ENCODE measurements at places on chromosomes 3 and 15.

- peak; percentile 43 for DNase-seq
These were observed 1.2 kb downstream of the KLF13 start for GRCh38 chr15:31327669-31328427.

DNA sequence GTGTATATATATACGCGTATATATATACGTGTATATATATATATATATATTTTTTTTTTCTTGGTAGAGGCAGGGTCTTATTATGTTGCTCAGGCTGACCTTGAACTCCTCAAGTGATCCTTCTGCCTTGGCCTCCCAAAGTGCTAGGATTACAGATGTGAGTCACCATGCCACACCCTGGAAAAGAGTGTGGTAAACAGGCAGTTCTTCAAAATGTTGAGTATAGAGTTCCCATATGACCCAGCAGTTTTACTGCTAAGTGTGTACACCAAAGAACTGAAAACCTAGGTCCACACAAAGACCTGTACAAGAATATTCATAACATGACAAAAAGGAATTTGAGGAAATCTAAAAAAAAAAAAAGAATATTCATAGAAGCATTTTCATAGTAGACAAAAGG lies 71.8 kb upstream of the GCNT3 start:
- no peak for DNase-seq

GRCh38 chr3:72341920-72342319 lies 506.3 kb downstream of the SHQ1 start:
- no peak for DNase-seq

DNA sequence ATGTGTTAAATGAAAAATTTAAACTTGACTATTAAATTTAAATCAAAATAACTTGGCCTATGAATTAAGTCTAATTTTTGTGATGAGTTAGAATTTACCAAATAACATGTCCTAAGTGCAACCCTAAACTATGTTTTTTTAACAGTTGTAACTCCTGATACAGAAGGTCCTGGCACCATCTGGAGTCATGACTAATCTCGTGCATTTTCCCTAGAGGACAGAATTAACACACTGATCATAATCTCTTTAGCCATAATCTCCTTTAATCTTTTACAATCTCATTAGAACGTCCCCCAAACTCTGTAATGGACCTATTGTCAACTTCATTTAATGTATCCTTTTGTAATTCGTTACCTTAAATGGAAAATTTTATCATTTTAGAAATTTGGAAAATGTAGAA lies 100.6 kb downstream of the SUCNR1 start:
- DNase-seq: peak; percentile 29

DNA sequence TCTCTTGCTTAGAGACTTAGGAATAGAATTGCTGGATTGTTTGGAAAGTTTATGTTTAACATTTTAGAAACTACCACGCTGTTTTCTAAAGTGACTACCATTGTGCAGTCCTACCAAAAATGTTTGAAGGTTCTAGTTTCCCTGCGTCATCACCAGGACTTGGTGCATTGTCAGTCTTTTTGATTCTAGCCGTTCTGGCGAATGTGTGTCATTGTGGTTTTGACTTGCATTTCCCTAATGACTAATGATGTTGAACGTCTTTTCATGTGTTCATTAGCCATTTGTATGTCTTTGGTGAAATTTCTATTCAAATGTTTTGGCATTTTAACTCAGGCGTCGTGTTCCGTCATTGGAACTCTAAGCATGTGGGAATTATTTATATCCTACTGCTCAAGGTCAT lies 58.0 kb downstream of the CHD2 start:
- DNase-seq: no peak

GRCh38 chr15:50979041-50979440 lies 70.6 kb downstream of the AP4E1 start:
- DNase-seq: peak; percentile 10

- DNase-seq: no peak
These were observed 36.9 kb downstream of the FAM3D start for GRCh38 chr3:58629629-58630028.

DNA sequence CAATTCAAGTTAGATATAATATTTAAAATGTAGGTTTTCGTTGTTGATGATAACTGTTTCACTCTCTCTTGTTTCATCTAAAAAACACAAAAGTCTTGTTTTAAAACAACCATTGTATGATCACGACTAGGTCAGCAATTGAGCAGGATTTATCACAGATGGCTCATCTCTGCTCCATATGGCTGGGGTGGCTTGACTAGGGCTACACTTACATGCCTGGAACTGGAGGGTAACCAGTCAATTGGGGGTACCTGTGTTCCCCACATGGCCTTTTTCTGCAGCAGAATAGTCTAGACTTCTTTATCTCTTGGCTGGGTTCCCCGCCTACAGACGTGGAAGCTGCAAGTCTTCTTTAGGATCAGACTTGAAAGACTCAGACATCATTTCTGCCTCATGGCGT lies 103.9 kb downstream of the ARPP21 start:
- DNase-seq: no peak

GRCh38 chr3:19937459-19938294 lies 3.7 kb upstream of the EFHB start:
- DNase-seq: peak; percentile 51

DNA sequence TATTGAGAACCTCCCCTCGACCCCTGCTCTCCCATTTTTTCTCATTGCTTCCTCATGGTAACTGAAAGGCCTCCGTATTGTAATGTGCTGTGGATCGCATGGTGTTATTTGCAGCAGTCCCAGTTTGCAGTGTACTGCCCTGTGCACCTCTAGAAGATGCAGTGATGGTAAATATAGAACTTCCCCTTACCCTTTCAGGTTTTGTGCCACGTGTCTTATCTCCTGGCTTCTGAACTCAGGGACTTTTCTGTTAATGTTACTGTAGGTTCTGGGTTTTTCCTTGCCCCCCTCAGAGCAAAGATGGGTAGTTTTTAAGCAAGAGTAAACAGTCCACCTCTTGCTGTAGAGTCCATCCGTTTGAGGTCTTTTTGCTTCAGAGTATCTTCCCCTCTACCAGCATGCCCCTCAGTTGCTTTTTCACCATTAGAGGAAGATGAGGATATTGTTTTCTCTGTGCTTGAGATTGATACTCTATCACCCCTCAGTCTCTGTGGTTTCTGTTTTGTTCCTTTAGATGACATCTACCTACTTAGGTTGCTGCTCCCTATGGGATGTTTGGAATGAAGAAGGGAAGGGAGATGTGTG lies 22.4 kb downstream of the CHD2 start:
- DNase-seq: no peak

- peak; percentile 9 for DNase-seq
These were observed 21.1 kb downstream of the GTF2E1 start for GRCh38 chr3:120763601-120764000.

DNA sequence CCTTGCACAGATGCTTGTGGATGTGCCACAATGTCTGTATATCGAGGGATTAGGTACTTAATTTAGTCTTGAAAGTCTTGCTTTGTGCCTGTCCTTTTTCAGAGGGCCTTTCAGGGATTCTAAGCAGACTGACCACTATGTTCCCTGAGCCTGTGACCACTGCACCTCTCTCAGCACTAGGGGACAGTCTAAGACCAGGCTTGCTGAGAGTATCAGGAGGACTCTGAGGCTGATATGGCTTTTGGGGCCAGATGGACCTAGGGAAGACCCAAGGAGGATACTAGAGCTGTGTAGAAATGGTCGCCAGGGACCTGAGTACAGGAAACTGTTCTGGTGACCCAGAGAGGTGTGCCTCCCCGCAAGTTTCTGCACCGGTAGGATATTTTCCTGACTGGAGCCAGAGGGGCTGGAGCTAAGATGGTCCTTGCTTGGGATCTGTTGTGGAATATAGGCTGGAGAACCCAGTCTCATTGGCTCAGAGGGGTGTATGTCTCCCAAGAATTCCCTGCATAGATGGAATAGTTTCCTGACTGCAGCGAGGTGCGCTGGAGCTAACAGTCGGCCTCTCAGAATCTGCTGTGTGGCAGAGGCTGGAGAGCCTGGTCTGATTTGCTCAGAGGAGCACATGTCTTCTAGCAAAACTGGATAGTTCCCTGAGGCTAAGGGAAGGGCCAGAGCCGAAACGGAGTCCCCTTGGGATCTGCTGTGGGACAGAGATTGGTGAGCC lies 213.2 kb upstream of the DCBLD2 start:
- peak; percentile 81 for DNase-seq

DNA sequence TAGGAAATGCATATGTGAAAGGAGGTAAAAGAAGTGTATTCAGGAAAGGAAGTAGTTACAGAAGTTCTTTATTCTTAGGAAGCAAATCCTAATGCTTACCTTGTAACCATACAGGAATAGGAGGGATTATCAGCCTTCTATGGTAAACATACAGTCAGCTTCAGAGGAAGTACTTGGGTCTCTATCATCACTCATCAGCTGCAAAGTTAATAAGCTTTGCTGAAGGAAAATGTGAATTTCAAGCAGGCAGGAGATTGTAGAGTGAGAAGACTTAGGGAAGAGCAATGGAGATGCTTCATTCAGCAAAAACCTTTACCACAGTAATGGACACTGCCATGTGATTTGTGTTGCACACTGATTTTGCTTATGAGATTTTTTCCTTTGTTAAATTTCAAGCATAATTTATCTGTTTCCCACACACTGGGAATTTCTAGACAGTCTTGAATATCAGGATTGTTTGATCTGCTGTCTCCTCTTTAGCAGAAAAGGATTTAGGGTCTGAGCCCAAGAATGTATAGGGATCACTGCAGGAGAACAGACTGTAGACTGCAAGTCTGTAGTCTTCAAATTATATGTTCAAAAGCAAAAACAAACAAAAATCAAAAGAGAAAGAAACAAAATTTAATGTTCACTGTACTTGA lies 150.8 kb downstream of the ZNF609 start:
- no peak for DNase-seq

GRCh38 chr3:64203969-64204908 lies 21.0 kb downstream of the PRICKLE2 start:
- DNase-seq: no peak

GRCh38 chr3:71166339-71167240 lies 416.9 kb downstream of the FOXP1 start:
- DNase-seq: no peak

GRCh38 chr15:31869686-31870307 lies 160.5 kb upstream of the CHRNA7 start:
- DNase-seq: no peak

- no peak for DNase-seq
These were observed 239.5 kb upstream of the HES1 start for GRCh38 chr3:193896419-193896818.

GRCh38 chr3:168807448-168807847 lies 711.7 kb upstream of the GOLIM4 start:
- DNase-seq: no peak

- no peak for DNase-seq
These were observed 10.6 kb upstream of the SPRED1 start for GRCh38 chr15:38242055-38242454.

- no peak for DNase-seq
These were observed 8.7 kb upstream of the KY start for GRCh38 chr3:134659391-134660045.

GRCh38 chr3:165206454-165207266 lies 10.5 kb upstream of the SLITRK3 start:
- DNase-seq: peak; percentile 80

DNA sequence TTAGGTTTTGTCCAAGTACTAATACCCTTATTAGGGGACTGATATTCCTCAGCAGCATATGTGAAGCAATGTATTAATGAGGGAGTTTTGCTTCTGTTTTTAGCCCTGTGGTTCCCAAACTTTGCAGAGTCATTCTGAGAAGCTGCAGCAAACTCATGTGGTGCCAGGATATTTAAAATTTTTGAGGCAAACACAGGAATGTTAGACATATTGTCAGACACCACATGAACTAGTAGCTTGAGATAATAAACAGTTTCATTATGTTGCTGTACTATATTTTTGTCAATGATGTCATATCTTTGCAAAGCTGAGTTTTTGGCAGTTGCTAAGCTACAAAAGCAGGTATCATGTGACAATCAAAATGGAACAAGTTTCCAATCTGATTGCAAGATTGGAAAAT lies 36.6 kb downstream of the ATP6V1A start:
- peak; percentile 98 for DNase-seq

DNA sequence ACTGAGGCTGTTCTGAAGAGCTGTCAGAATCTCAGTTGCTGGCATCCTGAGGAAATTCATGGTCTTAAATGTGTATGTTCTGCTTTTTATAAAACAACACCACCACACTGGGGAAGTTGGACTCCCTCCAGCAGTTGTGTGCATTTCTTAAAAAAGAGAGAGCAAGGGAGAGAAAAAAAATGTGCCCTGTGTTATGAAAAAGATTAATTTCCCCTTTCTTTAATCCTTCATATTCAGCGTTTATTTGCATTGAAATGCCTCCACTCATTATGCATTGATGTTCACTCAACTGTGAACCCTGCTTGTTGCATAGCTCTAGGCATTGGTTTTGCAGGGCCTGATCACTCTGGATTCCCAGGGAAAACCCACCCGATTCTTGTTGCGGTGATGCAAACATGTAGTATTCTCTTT lies 4.4 kb upstream of the ZNF609 start:
- DNase-seq: no peak

GRCh38 chr15:69914040-69914439 lies 183.7 kb downstream of the TLE3 start:
- no peak for DNase-seq

- peak; percentile 56 for DNase-seq
These were observed 4.6 kb upstream of the HACD3 start for GRCh38 chr15:65525622-65526021.

DNA sequence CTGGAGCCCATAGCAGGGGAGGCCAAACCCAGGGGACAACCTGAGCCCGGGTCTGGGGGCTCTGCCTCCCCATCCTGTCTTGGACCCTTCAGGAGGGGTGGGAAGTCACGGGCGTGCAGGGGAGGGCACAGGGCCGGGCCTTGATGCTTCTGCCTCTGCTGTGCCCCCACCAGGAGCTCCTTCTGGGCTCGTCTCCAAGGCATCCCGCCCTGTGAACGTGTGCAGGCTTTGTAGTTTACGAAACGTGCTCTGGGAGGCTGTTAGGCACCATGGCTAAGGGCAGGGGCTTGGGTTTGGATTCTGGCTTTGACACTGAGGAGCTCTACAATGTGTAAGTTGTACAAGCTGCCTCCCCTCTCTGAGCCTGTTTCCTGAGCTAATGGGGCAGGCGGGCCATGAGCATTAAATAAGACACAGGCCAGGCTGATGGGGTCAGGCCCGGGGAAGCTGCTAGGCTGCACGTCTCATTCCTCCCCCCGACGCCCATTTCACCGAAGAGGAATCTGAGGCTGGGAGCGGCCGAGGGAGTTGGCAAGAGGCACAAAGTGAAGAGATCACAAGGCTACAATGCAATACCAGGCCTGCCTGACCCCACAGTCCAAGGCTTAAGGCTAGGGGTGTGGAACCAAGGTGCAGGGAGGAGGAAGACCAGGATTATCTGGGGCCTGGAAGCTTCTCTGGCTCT lies 19.6 kb downstream of the PLXND1 start:
- no peak for DNase-seq

DNA sequence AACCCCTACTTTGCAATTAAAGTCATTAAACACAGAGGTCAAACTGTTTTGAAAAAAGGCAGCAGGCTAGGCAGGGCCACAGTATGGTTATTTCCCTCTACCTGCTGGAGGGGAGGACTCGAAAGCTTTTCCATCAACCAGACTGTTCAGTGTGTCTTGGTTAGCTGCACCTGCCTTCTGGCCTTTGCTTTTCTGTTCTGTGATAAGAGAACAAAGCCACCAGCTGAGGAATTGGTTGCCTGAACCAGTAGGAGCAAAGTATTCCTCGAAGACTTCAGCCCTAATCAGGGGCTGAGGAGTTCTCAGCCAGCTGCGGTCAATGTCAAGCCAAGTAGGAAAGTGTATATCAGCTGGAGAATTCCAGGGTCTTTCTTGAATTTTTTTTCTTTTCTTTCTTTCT lies 132.5 kb downstream of the SOX2 start:
- no peak for DNase-seq

- DNase-seq: peak; percentile 53
These were observed 24.1 kb upstream of the SACM1L start for GRCh38 chr3:45665101-45665572.

- DNase-seq: no peak
These were observed 172.0 kb upstream of the TRIM42 start for GRCh38 chr3:140505876-140506275.
